ENCODE measurements at places on chromosomes 13 and 19.

- DNase-seq, result no peak
These were observed 4.3 kb downstream of the YJEFN3 start for GRCh38 chr19:19532806-19533701.

DNA sequence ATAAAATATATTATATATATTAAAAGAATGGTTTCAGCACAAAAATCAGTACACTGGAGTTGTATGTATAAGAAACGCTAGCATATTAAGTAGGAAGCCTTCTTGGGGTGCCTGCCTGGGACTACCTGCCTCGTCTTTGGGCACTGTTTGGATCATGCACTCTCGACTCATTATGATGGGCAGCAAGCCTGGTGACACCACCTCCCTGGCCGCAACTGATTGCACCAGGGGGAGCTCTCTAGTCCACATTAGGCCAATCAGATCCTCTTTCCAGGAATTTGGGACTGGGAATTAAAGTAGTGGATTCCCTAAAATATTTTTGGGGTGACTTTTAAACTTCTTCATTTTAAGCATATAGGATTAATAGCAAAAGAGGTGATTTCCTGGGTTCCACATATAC lies 56.0 kb upstream of the RGCC start:
- DNase-seq, result no peak

DNA sequence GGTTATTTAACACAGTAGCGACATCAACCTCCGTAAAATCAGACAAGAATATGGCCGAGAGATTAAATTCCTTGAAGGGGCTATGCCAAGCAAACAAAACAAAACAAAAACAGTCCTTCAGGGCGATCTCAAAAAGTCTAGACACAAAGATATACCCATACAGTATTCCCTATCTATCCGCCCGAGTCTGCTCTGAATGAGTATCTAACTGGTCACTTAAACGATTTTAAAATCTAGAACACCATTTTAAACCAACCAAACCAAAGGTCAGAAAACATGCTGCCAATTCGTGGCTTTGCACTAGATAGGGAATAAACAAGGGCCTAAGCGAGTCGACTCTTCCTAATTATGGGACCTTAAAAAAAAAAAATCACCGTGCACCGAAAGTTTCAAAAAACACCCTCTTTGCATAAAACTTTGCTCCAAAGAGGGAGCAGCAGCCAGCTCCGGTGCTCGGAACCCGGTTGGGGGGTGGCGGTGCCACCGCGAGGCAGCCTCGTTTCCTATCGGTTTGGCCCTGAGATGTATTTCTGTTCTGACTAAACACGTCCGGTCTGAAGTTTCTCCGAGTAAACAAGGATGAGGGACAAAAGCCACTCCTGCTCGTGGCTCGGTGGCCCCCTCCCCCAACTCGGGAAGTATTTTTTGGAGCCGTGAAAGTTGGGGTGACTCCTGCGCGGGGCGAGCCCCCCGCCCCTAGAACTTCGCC lies 1.8 kb downstream of the HMGB1 start:
- DNase-seq, result peak; percentile 17

GRCh38 chr13:20570517-20570916 lies 3.6 kb downstream of the IFT88 start:
- DNase-seq, result no peak

GRCh38 chr13:76991432-76991795 lies 467 bp upstream of the CLN5 start:
- peak; percentile 33 for DNase-seq

- DNase-seq, result no peak
These were observed 39.4 kb downstream of the ZNF136 start for GRCh38 chr19:12202250-12202649.

DNA sequence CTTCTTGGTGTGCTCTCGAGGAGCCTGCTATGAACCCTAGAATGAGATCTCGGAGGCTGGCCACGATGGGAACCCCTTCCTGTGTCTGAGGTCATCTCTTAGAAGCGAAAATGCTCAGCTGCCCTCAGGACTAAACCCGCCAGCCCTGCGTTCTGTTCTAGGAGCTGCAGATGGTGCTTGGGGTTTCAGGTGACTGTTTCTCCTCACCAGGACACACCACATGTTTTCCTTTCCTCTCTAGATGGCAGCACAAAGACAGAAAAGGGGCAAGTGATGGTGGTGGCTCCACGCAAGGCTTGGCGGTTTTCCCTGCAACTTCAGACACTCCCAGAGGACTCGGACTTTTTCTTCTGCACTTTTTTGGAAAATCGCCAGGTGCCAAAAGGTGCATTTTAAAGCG lies 60.1 kb downstream of the RNASEH2B start:
- peak; percentile 30 for DNase-seq

GRCh38 chr13:80050252-80050651 lies 290.7 kb downstream of the SPRY2 start:
- DNase-seq, result no peak

- no peak for DNase-seq
These were observed 116.1 kb downstream of the STARD13 start for GRCh38 chr13:33169273-33169980.

- DNase-seq, result no peak
These were observed 551.4 kb upstream of the SGCG start for GRCh38 chr13:22629374-22629773.

DNA sequence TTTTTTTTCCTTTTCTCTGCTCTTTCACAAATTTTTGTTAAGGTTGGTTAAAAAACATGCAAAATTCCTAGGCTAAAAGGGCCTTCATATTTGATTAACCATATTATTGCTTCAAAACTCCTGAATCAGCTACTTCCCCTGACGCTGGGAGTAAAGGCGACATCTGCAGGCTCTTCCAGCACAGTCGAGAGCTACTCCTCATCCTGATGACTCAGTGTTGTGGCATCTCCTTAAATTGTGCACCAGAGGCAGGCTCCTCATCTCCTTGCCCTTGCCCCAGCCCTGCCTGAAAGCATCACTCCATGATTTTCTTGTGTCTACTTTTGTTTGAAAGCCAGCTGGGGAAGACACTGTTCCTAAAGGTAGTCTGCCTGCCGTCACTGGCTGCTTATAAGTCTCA lies 24.5 kb upstream of the SOX1 start:
- DNase-seq, result no peak

DNA sequence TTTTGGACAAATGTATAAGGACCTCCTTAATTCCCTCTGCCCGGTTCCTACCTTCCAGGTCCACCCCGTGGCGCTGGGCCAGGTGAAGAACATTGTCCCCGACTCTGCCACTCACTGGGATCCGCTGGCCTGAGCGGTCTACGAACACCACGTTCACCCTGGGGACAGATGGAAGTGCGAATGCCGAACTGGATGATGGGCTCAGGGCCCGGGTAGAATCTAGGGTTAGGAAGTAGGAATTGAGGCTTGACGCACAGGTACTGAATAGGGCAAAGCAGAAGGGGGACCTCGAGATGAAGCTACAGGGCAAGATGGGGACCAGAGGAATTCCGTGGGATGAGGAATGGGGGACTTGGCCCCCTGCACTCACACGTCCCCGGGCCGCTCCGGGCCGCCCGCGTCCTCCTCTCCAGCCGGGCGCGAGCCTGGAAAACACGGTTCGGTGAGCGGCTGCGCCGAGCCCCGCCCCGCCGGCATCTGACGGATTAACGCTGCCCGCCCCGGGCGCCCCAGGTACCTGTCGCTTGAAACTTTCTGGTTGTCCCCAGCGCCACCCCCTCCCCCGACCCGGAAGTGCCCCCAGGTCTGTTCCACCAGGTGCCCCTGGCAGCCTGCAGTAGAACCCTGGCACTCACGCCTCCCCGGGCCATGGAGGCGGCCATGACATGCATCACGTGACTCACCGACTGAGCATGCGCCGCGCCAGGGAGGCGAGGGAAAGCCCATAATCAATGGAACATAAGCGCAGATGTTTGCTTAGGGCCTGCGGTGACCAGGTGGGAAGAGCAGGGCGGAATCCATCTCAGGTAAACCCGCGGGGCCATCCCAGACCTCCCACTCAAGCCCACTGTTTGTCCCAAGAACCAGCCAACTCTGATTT lies at the start of gene FDX2:
Gene FDX2, minus strand, starts transcription at position 681 of the 880 bp plus-strand sequence. Its CDS starts 19 bp downstream, at position 662.
- DNase-seq, result peak; percentile 92

Data from NCI-H345 (cell line).